ENCODE measurements at places on chromosomes 16 and 17.

GRCh38 chr17:69572747-69573146 lies 158.2 kb downstream of the MAP2K6 start:
- DNase-seq, result no peak

- no peak for DNase-seq
These were observed 218.5 kb upstream of the RPL38 start for GRCh38 chr17:73984941-73985340.

GRCh38 chr16:10601444-10602408 lies 21.3 kb upstream of the EMP2 start:
- DNase-seq, result no peak

- DNase-seq, result peak; percentile 94
These were observed 345.4 kb downstream of the SOX9 start for GRCh38 chr17:72466199-72466598.

GRCh38 chr16:56938664-56939513 lies 6.9 kb downstream of the HERPUD1 start:
- no peak for DNase-seq

- DNase-seq, result no peak
These were observed 136.8 kb upstream of the RBL2 start for GRCh38 chr16:53297477-53297876.

- DNase-seq, result peak; percentile 96
These were observed 196.4 kb upstream of the KIF2B start for GRCh38 chr17:53626286-53626685.

- no peak for DNase-seq
These were observed 111.7 kb downstream of the SPECC1 start for GRCh38 chr17:20120836-20121235.

- no peak for DNase-seq
These were observed 4.5 kb upstream of the CNP start for GRCh38 chr17:41962111-41962510.

DNA sequence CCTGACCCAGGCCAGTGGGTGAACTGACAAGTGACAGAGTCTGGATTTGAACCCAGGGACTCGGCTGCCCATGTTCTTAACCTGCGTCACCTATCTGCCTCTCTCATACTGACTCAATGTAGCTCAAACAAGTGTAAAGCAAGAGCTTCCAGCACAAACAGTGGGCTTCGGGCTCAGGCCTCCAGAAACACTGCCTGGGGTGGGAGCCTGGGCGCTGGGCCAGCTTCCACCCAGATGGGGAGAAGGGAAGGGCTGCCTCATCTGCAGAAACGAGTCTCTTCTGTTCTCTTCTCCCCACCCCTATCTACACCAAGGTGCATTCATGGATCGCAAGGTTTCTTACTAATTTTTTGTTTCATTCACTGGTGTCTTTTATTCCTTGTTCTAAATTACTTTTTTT lies 1.3 kb downstream of the CDRT4 start:
- no peak for DNase-seq

Data from renal cortical epithelial cell (primary cell).